ENCODE measurements at places on chromosomes 12 and 14.

DNA sequence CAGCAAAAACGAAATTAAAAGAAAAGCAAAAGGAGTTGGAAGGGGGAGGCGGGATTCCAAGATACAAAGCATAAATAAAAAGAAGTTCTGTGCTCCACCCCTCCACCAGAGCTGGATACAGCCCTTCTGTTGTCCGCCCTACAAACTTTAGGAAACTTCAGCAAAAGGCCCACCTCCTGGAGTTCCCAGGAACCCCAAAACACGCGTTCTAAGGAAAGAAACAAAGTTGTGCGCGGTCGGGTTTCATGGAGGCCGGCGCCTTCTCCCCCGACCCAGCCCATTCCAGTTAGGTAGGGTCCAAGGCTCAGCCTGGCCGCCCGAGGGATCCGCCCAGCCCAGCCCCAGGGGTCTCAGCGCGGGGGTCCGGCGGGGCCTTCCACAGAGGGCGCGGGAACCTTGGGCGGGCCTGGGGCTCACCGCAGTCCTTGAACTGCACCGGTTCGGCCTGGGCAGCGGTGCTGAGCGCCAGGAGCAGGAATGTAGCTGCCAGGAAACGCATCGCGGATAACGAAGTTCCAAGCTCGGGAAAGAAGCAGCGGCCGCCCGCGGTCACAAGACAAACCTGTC is at the start of gene NPC2:
NPC2 (minus strand) TSS at position 530 of the 567 bp plus-strand sequence; CDS start at position 499, 31 bp downstream.
- no peak for DNase-seq

DNA sequence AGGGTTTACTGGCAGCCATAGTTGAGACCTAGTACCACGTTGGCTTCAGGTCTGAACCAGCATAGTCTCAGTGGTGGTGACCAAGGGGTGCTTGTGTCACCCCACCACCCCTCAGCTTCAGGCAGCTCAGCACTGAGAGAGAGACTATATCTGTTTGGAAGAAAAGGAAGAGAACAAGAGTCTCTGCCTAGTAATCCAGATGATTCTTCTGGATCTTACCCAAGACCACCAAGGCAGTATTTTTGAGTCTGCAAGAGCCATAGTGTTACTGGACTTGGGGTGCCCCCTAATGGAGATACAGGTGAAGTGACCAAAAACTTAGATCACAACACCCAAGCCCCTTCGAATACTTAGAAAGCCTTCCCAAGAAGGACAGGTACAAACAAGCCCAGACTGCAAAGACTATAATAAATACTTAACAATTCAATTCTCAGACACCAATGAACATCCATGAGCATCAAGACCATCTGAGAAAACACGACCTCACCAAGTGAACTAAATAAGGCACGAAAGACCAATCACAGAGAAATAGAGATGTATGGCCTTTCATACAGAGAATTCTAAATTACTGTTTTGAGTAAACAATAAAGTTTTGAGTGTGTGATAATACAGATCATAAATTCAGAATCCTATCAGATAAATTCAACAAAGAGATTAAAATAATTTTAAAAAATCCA is 107.0 kb downstream of the HELB start:
- DNase-seq, result peak; percentile 29

GRCh38 chr12:123071099-123071800 is 79.6 kb downstream of the PITPNM2 start:
- no peak for DNase-seq

GRCh38 chr12:96912943-96913342 is 5.9 kb downstream of the NEDD1 start:
- DNase-seq, result no peak

DNA sequence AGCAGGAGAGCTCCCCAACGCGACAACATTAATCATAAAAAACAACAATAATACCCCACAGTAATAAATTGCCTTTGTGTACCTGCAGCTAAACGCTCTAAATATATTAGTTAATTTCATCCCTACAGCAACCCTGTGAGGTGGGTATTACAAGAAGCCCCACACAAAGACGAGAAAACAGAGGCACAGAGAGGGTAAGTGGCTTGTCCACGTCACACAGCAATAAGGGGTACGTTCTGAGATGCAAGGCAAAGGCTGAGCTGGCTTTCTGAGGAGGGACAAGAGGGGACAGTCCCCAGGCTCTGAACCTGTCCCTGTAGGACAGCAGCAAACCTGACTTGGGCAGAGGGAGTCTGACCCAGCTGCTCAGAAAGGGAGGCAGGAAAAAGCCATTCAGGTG is 78.2 kb downstream of the NCOR2 start:
- no peak for DNase-seq

DNA sequence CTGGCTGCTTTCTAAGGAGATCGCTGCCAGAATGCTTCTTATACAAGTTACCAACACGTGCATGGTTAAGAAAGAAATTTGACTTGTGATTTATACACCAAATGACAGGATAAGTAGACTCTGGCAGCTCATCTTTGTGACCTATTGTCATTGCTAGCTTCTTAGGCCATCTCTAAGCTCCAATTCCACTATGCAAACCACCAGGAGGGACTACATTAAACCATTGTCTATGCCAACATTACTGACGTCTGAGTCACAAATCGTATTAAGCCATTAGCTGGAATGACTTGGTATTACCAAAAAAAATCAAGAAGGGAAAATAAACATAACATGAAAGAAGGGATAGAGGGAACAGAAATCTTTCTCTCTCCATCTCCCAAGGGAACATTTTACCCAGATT is 15.8 kb upstream of the VPS33A start:
- no peak for DNase-seq

GRCh38 chr12:49332441-49332861 is 4.5 kb downstream of the C1QL4 start:
- no peak for DNase-seq

- DNase-seq, result no peak
Observed at GRCh38 chr14:99360774-99361595, 89.0 kb upstream of the BCL11B start.

GRCh38 chr14:73468828-73469375 is 10.6 kb upstream of the NUMB start:
- no peak for DNase-seq

DNA sequence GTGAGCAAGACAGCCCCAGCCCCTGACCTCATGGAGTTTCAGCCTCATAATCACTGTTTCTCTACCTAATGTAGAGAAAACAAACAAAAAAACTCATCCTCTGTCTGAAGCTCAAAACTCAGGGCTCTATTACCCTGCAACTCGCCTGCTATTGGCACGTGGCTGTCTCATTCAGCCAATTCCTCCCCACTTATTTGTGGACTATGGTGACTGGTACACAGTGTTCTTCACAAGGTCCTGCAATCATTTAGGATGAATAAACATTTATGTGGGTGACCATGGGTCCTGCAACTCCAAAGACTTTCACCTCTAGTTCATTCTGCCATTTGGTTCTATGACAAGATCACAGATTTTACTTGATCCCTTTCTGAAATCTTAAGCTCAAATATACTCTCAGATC is 4.7 kb downstream of the PPP2R3C start:
- no peak for DNase-seq

- DNase-seq, result no peak
Observed at GRCh38 chr12:80912901-80913770, 24.6 kb downstream of the LIN7A start.

DNA sequence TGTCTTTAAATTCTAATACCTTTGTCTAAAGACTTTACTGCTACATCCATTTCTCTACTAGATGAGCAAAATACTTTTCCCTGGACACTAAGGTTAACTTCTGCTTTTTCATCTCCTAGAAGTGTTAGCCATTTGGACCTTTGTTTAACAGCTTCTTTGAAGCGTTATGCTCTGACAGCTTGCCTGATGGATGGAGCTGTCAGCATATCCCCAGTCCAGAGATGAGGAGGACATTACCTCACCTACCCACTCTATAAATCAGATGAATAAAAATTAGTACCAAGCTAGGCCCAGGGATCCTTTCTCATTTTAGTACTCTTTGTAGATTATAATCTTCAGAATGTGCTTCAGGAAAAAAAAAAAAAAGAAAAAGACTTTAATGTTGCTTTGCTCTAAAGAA is 222.7 kb downstream of the PELI2 start:
- no peak for DNase-seq

- no peak for DNase-seq
Observed at GRCh38 chr12:51388846-51389245, 2.4 kb downstream of the GALNT6 start.

- no peak for DNase-seq
Observed at GRCh38 chr12:12927211-12928079, 24.5 kb downstream of the GPRC5D start.

GRCh38 chr12:12818701-12819100 is 5.6 kb downstream of the DDX47 start:
- no peak for DNase-seq

- DNase-seq, result no peak
Observed at GRCh38 chr12:22709292-22709691, 84.3 kb downstream of the ETNK1 start.

DNA sequence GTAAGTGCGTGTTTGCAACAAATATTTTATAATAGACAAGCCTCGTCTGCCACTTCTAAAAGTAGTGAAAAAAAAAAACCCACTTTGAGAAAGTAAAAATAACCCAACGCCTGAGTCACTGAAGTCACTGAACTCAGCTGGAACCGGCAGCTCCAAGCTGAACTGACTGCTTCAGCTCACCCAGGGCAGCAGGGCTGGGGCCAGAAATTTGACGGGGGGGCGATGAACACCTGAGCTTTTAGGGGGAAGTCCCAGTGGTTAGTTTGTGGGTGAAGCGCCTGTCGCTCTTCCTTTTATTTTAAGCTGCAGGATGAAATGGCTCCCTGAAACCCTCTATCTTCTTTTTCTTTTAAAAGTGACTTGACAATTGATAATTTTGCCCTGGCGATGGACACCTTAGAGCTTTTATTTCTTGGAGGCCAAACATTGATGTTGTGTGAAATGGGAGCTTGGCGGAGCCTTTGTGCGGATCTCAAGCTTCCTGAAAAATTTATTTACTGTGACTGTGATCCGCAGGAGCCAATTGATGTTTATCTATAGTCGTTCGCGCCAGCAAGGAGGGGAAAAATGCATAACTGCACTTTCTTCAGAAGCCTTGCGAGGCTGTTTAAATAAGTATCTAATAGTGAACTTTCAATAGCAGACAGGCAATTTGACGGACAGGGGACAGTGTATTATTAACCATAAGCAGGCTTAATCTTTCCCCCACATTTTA is 173.2 kb upstream of the MYL2 start:
- no peak for DNase-seq

GRCh38 chr14:73245480-73246325 is 8.4 kb downstream of the PAPLN start:
- peak; percentile 32 for DNase-seq

GRCh38 chr14:28515571-28515970 is 251.0 kb upstream of the FOXG1 start:
- DNase-seq, result no peak

DNA sequence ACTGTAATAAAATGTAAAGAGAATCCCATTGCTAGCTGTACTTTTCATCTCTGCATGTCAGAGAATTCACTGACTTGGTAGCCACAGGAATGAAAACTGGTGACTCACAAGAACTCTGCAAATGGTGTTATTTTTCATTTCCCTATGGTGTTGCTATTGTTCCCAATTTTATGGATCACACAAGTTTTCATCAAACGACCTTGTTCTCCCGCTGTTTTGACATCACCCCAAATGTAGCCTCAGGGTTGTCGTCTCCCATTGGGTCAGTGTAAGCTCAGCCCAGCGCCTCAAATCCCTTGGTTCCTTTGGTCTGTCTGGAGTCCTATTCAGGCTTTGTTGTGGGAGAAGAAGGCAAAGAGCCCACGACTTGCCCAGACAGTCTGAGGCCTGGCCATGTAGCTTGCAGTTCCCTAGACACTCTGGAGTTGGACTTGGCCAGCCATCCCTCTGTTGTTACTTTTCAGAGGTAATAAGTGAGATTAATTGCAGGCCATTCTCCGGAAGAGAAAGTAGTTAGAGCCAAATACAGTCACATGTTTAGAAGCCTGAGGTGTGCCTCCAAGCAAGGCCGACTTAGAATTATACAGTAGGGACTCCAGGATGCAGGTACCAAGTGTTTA is 159.2 kb downstream of the TGFB3 start:
- DNase-seq, result no peak

DNA sequence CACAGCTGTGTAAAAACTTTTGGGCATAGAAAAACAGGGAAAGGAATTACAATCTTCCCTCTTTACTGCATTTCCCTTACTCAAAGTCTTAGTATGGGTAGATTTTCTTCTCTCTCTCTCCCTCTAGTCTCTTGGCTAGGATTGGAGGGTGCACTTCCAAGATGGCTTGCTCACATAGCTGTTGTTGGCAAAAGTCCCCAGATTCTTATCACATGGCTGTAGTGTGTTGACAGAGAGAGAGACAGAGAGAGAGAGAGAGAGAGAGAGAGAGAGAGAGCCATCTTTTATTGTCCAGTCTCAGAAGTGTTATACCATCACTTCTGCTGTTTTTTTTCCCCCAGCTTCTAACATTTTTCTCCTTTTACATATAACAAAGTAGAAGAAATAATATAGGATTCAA is 6.3 kb upstream of the OR4E2 start:
- DNase-seq, result no peak

- DNase-seq, result no peak
Observed at GRCh38 chr12:48980389-48980952, 2.3 kb downstream of the WNT1 start.

DNA sequence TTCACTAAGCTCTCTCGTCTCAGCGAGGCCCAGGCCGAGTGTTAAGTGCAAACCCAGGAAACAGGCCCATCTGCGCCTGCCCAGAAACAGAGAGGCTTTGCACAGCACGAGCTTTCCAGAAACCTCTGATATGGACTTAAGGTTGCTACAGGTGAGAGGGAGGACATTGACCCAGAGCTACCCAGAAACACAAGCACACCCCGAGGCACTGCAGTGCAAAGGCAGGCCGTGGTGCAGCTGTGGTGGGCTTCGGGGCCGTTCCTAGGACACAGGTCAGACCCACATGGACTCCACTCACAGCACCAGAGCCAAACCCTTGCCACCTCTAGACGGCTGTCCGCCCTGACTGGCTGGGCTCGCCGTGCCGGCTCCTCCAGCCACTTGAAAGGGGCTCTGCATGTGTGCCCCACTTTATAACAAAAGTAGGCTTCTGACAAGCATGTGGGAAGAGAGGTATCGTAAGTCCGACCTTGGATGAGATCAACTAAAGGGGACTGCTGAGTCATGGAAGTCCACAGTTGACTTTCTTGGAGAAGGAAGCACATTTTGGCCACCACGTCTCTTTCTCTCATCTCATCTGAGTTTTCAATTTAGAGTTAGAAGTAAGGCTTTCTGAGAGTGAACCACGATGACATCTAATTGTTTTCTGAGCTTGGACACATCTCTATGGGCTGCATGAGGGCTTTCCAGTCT is 38.2 kb downstream of the CACNA2D4 start:
- no peak for DNase-seq

DNA sequence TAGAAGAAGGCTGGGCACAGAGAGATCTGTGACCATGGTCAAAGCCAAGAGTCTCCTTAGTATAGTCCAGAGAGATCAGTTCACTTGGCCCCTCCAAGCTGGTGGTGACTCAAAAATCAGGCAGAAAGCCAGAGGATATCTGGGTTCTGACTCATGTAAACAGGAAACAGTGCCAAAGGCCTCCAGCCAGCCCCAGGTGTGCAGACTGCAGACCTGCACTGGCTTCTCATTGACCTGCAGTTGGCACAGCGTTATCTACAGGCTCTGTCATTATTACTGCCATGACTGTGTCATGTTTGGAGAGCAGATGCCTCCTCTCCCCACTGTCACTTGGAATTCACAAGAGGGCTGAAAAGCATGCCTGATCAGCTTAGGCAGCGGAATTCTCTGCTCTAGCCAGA is 295.7 kb upstream of the PRKD1 start:
- DNase-seq, result no peak
